ENCODE measurements at places on chromosomes 1 and 21.

- DNase-seq, result no peak
Measured at GRCh38 chr1:84108900-84109578, 35.0 kb upstream of the PRKACB start.

- DNase-seq, result no peak
Measured at GRCh38 chr21:37358397-37358796, 8.2 kb upstream of the DYRK1A start.

GRCh38 chr1:35320937-35321336, 52.4 kb downstream of the ZMYM4 start:
- DNase-seq, result no peak

- no peak for DNase-seq
Measured at GRCh38 chr1:112937070-112937469, 18.9 kb downstream of the SLC16A1 start.

DNA sequence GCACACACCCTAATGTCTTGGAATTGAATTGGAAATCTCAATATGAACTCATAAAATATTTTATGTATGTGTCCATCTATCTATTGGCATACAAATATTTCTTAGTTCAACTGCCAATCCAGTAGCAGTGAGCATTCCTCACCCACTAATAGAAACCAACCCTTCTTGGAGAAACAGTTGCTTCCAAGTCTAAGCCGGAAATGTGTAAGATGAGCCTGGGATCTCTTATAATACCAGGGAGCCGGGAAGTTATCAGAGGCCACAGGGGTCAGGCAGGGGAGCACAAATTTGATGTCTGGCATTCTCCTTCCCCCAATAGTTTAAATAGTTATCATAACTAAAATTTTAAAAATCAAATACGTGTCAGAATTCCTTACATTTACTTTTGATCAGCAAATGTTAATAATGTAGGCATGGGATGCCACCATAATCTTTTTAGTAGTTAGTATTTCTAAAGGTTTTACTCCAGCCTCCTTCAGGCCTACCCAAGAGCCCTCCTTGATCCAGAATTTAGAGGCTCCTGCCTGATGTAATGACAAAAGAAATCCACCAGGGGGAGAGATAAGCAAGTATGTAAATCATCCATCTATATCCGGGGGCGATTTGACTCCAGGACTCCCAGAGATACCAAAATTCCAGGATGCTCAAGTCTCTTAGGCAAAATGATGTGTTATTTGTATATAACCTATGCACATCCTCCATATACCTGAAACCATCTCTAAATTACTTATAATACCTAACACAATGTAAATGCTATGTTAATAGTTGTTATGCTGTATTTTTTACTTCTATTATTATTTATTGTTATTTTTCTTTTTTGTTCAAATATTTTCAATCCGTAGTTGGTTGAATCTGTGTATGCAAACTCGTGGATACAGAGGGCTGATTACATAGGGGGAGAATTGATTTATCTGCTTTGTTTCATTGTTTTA, 218.7 kb upstream of the COA6 start:
- DNase-seq, result peak; percentile 15

DNA sequence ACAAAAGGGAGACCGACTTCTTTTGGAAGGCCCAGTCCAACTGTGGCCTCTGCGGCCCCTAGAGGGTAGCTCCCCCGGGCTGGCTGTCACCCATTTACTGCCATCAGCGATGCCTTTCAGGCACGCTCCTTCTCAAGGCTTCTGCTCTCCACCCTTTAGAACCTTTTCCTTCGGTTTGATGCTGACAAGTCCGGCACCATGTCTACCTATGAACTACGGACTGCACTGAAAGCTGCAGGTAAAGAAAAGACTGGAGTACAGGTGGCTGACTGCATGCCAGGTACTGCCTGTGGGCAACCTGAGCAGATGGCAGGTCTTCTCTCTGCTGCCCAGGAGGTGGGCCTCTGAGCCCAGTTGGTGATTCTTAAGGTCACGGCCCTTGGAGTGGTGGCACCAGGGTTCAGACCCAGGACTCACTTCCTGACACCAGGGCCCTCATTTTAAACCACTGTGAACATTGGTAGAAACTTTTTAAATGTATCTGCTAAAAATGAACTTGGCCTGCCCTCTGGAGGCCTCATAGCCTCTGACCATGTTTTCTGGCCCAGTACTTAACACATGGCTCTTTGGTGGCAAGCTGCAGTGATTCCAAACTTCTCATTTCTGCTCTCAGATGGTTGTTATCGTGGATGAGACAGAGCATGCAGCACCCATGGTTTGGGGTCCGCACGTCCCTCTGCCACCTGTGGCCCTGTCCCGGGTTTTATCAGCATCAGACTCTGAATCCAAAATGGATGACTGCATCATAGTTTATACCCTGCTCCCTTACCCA, 45.7 kb downstream of the CAPN9 start:
- no peak for DNase-seq

DNA sequence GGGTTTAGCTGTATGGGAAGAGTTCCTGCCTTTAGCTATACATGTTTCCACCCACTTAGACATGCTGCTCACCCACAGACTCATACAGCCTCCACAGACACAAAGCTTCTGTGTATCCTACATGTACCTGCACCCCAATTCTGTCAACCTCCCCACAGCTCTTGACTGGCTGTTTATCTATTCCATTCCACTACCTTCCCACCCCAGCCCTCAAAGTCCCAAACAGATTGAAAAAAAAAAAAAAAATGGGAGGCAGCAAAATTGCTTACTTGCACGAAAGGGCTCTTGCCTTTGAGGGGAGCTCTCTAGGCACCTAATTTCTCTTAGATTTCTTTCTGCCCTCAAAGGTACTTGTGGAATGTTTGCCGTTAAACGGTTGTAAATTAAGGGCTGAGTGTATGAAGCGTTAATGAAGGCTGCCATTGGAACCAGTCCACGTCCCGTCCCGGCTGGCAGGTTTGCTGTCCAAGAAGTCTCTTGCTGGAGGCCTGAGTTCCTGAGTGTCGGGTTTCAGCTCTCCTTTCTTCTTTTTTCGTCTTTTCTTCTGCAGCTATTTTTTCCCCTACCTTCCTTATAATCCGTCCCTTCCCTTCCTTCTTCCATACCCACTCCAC, 43.6 kb downstream of the PBX1 start:
- DNase-seq, result no peak

DNA sequence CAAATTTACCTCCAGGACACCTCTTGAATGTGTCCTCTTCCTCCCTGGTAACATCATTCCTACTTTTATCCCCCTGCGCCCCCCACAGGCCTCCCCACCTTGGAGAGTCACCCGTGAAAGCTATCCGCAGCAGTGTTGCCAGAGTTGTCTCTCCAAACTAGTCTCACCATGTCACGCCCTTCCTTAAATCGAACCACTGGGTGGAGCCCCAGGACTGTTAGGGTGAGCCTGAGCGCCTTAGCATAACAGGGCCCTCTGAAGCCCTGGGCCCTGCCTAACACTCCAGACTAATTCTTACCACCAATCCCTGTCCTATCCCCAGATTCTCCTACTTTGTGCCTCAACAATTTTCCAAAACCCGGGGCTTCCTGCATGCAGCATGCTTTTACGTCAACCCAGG, 35.0 kb downstream of the HSD3B2 start:
- no peak for DNase-seq

DNA sequence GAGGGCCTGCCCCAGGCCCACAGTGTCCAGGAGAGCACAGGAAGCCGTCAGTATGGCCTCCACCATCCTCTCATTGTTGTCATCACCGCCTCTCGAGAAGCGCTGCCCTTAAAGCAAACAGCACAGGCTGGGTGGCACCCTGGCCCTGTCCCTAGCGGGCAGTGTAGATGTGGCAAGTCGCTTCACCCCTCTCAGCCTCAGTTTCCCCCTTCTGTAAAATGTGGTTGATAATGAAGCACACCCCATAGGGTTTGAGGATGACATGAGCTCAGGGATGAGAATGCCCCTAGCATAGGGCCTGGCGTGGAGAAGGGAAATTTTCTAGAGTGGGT, 13.4 kb downstream of the PLA2G2F start:
- no peak for DNase-seq

GRCh38 chr1:34663031-34663430, 91.8 kb upstream of the GJB5 start:
- DNase-seq, result no peak

DNA sequence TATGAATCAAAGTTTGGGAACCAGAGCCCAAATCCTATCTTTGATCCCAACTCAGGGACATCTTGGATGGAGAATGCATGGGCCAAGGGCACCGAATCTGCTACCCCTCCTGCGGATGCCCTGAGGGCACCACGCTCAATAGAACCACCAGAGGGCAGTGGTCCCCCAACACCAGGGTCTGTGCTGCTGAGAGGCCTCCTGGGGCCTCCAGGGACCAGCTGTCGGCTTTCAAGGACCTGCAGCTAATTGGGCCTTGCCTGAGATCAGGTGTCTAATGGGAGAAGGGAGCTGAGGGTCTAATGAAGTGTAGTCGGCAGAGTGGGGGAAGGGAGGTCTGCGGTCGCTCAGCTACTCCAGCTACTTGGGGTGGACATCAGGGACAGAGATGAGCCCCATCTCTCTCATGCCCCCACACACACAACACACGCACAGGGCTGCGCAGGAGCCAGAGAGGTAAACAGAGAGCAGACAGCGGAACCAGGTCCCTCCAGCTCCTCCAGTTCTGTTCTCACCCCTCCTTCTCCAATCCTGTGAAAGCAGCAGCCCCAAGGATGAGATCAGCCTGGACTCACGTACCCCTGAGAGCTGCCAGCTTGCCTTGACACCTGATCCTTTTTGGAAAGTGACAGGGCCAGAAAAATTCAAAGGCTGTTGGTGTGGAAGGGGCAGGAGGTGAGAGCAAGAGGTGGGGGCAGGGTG, 34.9 kb upstream of the PPP1R15B start:
- DNase-seq, result peak; percentile 77

Measured in T-cell (primary cell).